SW 1271 (cell line): ENCODE measurements at places on chromosomes 1 and 21.

- no peak for DNase-seq
These were observed 39.2 kb downstream of the ABCA4 start for GRCh38 chr1:94081566-94082344.

DNA sequence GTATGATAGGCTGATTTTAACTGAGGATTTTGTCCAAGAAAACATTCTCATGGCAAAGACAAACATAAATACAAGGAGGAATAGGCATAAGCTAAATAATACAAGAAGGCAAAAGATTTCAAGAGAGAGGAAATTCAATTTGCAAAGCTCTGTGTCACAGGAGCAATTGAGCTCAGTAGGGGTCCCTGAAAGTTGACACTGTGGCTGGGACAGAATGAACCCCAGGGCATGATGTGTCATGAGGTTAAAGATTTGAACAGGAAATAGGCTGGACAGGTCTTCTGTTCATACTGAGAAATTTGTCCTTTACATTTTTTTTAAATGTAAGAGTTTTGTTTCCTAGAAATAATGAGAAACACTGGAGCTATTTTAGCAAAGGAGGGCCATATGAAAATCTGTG lies 555.4 kb upstream of the NEGR1 start:
- peak; percentile 1 for DNase-seq

DNA sequence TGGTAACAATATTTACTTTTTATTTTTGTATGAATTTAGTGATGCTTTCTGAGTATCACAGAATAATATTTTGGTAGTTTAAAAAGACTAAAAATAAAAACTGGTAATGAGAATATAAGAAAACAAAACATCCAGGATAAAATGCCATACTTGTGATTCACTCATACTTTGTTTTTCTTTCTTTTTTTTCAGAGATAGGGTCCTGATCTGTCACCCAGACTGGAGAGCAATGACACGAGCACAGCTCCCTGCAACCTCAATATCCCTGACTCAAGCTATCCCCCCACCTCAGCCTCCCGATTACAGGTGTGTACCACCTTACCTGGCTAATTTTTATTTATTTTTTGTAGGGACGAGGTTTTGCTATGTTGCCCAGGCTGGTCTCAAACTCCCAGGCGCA lies 64.2 kb upstream of the ADAM30 start:
- no peak for DNase-seq

DNA sequence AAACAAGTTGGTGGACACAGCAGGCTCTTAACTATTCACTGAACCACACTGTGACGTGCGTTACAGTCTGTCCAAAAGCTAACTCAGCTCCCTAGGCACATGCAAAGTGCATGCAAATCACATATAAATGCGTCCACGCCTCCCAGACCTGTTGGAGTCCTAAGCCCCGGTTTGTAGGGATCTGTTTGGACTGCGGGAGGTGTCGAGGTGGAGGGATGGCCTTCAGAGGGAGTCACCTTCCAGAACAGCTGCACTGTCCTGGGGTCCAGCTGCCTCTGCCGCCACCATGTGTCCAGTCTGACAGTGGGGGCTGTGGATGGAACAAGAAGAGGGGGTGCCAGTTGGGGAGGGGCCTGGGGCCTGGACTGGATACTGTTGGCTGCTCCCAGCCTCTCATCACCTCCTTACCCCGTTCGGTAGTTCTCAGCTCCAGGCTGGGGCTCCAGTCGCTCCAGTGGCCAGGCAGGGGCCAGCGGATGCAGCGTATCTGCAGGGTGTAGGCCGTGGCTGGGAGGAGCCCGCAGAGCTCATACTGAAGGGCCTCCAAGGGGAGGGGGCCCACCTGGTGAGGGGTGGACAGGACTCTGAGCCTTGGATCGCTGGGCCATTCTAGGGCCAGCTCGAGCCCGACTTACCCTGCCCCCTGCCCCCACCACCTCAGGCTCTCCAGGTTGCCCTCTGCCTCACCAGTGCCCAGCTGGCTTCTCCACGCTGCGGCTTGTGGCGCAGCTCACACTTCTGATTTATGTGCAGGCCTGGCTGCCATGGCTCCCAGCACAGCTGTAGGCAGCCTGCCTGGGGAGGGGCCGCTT lies 7.9 kb upstream of the MRPS15 start:
- no peak for DNase-seq

GRCh38 chr1:182713492-182713891 lies 29.1 kb upstream of the RGS8 start:
- no peak for DNase-seq

DNA sequence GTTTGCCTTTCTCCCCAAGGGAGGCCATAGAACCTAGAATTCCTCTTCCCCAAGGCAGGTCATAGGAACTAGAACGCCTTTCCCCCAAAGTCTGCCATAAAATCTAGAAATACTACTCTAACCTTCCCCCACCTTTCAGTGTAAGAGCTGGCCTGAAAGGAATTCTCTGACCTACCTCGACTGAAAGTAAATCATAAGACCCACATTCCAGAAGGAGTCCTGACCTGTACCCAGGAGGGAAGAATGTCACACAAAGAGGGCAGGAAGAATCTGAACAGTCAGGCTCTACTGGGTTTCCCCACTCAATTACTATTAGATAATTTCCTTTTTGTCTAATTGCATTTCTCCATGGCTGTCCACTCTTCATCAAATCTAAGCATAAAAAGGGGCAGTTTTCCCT lies 5.7 kb upstream of the ATG4C start:
- DNase-seq, result no peak

- DNase-seq, result no peak
These were observed 3.2 kb downstream of the FCRL2 start for GRCh38 chr1:157773493-157774350.
